Neural progenitor cell (in vitro differentiated cells): ENCODE measurements at places on chromosomes 13 and 19. TPM values are rescaled to one million over a fixed set of nuclear protein-coding genes. Genes with fewer than 3 reads are reported as not detected.

Gene IL17D
- total RNA-seq = 1.4 and 2.6 TPM in 2 replicates

Gene ZNF700
- 18.3 and 29.4 TPM in 2 replicates for total RNA-seq

Gene MCF2L
- total RNA-seq = 40.4 and 59.2 TPM in 2 replicates

DNA sequence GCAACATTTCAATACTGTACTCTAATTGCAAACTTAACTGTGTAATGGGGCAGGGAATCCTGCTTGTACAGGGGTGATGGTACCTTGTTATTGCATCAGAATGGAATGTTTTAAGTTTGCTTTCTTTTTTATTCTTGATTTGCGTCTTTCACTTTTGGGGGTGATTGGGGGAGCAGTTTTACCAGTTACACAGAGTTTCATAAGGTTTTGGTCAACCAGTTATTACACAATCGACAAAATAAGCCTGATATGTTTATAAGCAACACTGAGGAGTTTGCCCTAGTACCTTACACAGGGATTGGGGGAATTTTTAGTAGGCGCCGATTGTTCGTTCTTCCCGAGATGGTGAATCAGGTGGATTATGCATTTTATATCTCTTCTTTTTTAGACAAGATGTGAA, 2.7 kb downstream of the KLF5 start:
- H3K27ac ChIP-seq = no peak overlapping the region
- H3K4me3 ChIP-seq = no peak overlapping the region

DNA sequence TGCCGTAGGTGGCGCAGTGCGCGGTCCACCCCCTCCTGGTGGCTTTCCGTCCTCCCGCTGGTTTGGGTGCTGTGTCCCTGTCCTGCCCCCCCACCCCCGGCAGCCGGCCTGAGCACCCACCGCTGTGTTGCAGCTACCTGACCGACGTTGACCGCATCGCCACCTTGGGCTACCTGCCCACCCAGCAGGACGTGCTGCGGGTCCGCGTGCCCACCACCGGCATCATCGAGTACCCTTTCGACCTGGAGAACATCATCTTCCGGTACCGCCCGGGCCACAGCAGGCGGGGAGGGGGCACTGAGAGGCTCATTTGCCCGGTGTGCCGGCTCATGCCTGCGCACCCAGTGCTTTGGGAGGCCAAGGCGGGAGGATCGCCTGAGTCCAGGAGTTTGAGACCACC, 20.6 kb downstream of the GNA11 start:
- no peaks in the 10 kb centered on the region for H3K27me3 ChIP-seq
- no peak for DNase-seq
- no peak overlapping the region for H3K4me3 ChIP-seq
- no peaks in the 10 kb centered on the region for H3K36me3 ChIP-seq
- no peaks in the 10 kb centered on the region for H3K4me1 ChIP-seq

- H3K4me1 ChIP-seq = no peaks in the 10 kb centered on the region
- H3K27me3 ChIP-seq = no peaks in the 10 kb centered on the region
- H3K36me3 ChIP-seq = no peaks in the 10 kb centered on the region
- H3K27ac ChIP-seq = no peak overlapping the region
- no peak overlapping the region for H3K4me3 ChIP-seq
Measured at GRCh38 chr13:20491926-20492435, 33.7 kb downstream of the CRYL1 start.

- no peaks in the 10 kb centered on the region for H3K36me3 ChIP-seq
- H3K4me3 ChIP-seq = peak overlapping the region; percentile 74
- H3K27ac ChIP-seq = peak overlapping the region; percentile 34
- H3K27me3 ChIP-seq = peaks cover 28% of the 10 kb centered on the region
Measured at GRCh38 chr19:35509861-35510625, 3.4 kb downstream of the DMKN start.
